ENCODE measurements at places on chromosomes 3 and 15.

DNA sequence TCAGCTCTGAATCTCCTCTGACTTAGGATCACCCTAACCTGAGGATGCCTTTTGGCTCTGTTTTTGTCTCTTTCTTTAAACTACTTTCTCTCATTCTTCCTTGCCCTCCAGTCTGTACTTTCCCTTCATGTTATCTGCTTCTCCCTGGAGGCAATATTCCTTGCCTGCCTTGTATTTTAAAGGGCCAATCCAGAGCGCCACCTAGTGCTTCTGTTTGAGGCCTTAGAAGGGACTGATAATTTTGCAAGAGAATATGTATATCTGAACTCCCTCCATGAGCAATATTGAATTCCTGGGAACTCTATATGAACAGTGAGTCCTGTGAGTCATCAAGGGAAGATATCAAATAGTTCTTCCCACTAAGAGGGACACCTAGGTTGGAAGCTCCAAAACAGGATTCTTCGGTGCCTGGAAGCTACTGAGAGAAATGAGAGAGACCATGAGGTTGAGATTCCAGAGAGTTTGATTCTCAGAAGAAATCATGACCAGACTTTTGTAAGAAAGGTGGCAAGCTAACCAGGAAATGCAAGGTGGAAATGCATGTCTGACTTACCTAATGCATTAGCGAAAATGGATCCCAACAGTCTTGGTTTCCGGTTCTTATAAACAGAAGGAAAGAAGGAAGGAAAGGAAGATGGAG lies 203.8 kb upstream of the CD96 start:
- DNase-seq = peak; percentile 57

DNA sequence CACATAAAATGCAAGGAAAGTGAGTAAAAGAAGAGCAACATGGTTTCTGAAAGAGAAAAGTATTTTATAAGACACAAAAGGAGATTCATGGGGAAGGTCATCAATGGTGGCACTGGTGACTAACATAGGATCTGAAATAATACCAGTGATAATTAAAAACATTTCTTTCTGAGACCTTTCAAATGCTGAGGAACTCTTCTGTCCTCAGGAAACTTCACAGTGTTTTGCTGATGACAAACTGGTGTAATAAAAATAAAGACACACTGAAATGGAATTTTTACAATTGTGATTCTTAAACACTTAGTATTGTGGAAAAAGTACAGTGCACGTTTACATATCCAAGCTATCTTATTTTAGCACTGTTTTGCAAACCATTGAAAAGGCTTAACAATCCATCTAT lies 80.4 kb upstream of the ZBTB20 start:
- no peak for DNase-seq

- peak; percentile 48 for DNase-seq
Measured at GRCh38 chr3:138347960-138348753, at the start of gene MRAS. Gene MRAS, plus strand, starts transcription at chr3:138348579. Its CDS starts 24,305 bp downstream, at chr3:138372884.

- no peak for DNase-seq
Measured at GRCh38 chr15:78716651-78717050, 75.6 kb upstream of the CHRNB4 start.

DNA sequence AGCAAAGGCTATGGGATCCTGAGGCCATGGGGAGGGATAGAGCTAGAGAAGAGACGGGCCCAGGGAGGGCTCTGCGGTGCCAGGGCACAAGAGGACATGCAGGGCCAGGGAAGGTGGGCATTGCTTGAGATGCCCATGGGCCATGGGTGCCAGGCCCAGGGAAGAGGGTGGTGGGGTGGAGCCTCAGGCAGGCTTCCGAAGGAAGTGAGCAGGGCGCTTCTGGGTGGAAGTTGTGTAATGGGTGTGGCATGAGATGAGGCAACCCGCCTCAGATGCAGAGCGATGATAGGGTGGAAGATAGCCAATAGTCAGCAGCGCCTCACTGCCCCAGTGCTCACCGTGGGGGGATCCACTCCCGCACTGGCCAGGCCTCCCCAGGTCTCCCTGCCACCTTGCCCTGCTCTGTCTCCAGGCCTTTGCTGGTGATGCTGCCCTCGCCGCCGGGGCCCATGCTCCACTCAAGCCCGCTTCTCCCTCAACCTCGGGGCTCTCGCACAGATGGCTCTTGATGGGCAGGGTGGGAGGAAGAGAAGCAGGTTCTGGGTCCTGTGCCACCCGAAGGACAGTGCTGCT lies 51.4 kb downstream of the DNAJB8 start:
- DNase-seq = no peak

DNA sequence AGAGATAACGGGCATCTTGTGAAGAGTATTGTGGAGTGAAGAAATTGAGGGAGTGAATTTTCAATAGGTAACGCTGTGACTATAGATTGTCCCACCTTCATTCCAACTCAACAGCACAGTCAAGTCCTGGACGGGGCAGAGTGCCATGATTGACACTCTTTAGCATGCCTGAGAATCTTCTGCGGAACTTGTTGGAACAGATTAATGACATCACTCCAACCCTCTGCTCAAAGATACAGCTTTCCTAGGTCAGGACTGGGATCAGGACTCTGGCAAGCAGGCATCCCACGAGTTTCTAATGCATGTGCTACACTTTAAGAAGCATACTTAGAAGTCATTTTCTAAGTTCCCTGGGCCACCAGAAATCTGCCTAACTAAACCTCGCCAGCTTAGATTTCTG lies 267.6 kb upstream of the CFAP20DC start:
- DNase-seq = no peak

GRCh38 chr3:10706156-10706739 lies 109.8 kb upstream of the SLC6A11 start:
- DNase-seq = no peak

- no peak for DNase-seq
Measured at GRCh38 chr3:126202276-126202675, 21.9 kb upstream of the ALDH1L1 start.

- no peak for DNase-seq
Measured at GRCh38 chr15:85312486-85312885, 67.9 kb upstream of the AKAP13 start.

GRCh38 chr3:192188218-192188835 lies 539.0 kb downstream of the FGF12 start:
- peak; percentile 22 for DNase-seq

GRCh38 chr3:25906132-25906906 lies 116.4 kb downstream of the OXSM start:
- no peak for DNase-seq

DNA sequence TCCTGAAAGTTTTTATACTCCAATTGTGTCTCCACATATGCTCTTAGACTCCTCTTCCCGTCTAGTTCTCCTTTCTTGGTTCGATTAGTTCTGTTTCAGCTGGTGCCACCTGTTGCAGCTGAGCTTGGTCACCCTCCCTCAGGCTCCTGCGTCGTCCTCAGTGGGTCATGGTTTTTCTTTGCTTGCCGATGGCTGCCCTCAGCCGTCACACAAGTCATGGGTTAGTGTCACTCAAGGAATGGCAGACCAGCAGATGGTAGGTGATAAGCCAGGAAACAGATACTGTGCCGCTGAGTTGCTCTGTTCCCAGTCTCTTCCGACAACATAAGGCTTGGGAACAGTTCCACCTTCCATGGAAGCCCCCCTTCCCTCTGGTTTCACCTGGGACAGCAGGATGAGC lies 109.9 kb downstream of the IGF1R start:
- no peak for DNase-seq

- no peak for DNase-seq
Measured at GRCh38 chr15:46460431-46461094, 825.7 kb downstream of the SQOR start.

DNA sequence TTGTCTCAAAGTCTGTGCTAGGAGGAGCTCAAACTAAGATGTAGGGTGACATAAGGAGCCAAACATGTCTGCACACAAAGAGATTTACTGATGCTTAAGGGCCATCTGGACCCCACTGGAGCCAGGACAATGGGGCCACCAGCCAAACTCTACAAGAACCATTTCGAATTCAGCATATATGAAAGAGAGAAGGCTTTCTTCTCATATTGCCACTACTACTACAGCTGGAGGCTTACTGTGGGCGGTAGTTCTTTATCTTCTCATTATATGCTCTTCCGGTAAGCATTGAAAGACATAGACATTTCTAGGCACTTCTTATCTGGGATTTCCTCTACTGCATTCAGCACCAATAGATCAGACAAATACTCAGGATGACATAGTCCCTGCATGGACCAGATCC lies 404.4 kb upstream of the PROK2 start:
- no peak for DNase-seq

DNA sequence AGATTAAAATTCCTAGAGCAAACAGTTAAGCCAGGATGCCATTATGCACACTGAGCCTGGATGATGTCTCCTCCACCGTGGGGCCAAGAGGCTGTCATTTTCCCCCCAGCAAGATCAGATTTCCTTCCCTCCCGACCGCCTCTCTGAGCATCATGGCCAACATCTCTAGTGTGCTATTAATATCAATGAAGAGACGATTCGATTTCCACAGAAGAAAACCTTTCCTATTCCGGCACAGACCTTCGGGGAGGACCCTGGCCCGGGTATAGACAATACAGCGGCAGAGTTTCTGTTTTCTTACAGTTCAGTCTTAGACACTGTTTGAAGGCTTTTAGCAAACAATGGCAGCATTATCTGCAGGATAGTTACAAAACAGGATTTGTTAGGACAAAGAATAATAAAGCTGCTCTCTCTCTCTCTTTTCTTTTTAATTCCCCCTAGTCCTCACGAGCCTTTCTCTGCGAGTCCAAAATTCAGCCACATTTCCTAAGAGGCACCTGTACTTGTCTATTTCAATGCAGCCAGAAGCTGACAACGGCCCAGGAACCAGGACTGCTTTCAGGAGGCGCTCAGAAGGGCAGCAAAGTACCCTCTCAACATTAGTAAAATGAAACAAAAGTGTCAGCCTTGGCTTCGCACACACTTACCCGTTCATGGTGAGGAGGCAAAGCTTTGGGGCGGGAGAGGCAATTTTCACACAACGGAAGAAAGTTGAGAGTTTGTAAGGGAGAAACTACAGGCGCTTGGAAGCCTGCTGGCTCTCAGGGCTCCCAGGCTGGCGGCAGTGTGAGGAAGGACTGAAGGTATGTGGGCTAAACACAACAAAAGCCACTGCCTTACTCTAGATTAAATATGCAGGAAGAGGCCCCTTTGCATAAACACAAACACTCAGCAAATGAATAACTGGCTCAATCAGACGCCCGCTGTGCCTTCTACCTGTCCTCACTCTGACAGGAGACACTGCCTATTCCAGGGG lies 278.0 kb downstream of the FOXP1 start:
- DNase-seq = peak; percentile 50

DNA sequence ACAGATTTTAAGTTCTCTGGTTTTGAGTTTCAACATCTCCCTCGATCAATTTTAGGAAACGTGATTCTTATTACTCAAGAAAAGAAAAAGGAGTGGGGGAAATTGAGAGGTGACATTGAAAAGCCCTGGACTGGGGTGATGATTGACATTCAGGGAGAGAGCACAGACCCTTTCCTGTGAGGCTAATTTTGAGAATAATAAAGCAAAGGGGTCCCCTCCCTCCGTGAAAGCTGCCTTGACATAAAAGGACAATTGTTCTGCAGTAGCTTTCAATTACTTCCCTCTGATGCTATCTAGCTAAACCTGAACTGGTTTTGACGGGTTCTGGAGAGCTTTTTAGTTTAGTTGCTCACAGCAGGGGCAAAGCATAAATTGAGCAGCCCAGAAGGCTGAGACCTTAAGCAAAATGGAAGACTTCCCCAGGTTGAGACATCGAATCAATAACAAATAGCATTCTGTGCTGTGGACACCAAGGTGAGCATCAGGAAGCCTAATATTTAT lies 14.4 kb upstream of the CMTM8 start:
- no peak for DNase-seq

DNA sequence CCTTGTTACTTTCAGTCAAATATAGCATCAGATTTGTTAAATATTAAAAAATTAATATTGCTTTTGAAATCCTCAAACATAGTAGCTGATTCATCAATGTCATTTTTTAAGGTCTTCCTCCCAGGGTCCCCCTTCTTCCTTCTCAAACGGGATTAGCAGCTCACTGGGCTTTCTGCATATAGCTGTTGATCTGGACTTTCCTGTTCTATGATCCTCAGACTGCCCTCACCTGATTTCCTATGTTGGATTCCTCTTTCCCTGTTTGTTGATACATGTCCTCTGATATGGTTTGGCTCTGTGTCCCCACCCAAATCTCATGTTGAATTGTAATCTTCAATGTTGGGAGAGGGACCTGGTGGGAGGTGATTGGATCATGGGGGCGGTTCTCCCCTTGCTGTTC lies 5.8 kb downstream of the GUCA1C start:
- DNase-seq = no peak

- DNase-seq = no peak
Measured at GRCh38 chr3:152175528-152175889, 93.2 kb upstream of the MBNL1 start.

DNA sequence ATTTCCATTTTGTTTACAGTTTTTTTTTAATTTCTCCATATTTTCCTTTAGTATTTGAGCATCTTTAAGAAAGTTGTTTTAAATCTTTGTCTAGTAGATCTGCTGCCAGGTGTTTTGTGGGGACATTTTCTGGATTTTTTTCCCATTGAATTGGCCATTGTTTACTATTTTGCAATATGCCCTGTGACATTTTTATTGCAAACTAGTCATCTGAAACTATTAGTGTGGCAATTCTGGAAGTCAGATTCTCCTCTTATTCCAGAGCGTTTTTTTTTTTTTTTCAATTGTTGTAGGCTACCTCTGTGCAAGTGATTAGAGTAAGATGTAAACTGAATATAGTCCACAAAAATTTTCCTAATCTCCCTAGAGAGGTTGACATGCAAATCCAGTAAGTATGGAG lies 334.2 kb downstream of the PYDC2 start:
- DNase-seq = no peak

DNA sequence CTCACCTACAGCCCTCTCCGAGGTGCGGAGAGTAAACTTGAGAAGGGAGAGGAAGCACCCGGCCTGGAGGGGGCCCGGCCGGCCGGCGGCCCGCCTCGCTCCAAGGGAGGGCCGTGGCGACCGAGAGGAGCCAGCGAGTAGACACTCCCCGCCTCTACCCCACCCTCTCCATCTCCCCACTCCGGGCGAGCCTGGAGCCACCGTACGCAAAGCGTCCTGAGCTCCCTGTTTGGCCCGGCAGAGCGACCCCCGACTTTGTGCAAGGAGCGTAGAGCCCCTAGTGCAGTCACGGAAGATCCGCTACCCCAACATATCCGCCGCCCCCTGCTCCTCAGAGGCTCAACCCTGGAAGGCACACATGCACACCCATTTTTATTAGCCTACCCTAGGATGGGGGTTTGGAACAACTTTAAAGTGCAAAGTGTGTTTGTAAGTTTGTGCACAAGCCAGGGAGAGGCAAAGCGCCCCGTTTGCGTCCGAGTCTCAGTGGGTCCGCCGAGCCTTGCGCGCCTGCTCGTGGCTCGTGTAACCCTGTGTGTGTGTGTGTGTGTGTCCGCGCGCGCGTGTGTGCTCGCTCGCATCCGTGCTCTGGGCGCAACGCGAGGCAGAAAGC lies 508 bp upstream of the SMAD6 start:
- DNase-seq = no peak

Measured in CD4-positive, alpha-beta T cell treated with Interleukin-6 for 4 hours (primary cell).